ENCODE measurements at places on chromosomes 3 and 15.
A peak's percentile ranks its signal among the peaks of the same experiment; 100 is the strongest.

DNA sequence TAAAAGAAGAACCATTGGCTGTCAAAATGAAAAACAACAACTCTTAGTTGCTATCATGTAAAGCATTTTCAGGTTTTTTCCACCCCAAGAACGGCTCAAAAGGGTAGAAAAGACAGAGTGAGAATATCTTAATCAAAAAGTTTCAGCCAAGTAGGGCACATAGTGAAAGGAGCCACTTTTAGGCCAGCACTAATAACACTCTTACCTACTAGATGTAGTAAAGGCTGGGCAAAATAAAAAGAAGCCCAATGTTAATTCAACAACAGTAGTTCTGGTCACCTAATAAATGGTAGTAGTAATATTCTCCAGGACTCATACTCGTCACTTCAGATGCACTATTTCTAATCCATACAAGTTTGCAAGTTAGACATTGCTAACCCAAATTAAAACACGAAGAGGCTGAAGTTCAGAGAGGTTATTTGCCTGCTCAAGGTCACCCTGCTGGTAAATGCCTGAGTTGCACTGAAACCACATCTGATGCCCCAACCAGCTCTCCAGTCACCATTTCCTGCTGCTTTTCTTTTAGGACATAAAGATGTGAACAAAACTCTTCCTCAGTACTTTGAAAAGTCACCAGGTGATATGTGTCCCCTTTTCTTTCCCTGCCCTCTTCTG, 7.5 kb downstream of the GOLIM4 start:
- peak; percentile 49 for DNase-seq

DNA sequence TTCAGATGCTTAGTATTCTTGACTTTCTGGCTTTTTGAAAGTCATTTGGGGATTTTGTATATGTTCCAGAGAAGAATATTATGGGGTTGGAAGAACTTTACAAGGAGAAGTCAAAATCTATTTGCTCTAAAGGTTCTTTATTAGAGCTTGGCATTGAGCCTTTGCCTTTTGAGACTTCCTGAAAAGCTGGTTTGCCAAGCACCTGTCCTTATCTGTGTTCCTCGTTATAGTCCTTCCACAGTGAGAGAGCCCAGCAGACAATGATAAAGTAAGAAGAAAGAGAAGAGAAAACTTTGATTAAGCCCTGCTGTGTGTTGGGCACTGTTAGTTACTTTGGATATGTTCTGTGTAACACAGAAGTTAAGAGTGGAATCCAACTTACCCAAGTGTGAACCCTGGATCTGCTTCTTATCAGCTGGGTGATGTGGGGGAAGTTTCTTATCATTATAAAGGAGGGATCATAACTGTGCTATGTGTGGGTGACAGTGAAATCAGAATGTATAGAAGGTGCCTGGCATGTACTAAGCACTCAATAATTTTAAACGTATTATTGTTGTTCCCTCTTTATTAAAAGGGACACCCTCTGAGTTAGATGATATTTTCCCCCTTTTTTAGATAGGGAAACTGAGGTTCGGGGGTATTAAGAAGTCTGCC, 44.3 kb upstream of the POLR2M start:
- no peak for DNase-seq

DNA sequence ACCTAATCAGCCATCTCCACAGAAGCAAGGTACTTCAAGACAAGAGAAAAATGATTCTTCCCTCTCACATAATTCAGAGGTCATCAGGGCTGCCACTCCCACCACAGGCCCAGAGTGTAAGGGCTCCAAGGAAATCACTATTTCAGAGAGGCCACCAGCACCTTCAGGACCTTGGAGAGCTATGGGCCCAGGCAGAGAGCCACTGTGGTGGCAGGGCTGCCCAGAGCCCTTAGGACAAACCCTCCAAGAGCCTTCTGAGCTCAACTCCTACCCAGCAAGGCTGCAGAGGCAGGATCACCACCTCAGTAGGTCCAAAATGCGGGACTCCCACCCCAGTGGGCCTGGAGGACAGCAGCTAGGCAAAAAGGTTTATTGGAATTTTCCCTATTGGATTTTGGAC, 17.9 kb upstream of the FAN1 start:
- DNase-seq = peak; percentile 17

DNA sequence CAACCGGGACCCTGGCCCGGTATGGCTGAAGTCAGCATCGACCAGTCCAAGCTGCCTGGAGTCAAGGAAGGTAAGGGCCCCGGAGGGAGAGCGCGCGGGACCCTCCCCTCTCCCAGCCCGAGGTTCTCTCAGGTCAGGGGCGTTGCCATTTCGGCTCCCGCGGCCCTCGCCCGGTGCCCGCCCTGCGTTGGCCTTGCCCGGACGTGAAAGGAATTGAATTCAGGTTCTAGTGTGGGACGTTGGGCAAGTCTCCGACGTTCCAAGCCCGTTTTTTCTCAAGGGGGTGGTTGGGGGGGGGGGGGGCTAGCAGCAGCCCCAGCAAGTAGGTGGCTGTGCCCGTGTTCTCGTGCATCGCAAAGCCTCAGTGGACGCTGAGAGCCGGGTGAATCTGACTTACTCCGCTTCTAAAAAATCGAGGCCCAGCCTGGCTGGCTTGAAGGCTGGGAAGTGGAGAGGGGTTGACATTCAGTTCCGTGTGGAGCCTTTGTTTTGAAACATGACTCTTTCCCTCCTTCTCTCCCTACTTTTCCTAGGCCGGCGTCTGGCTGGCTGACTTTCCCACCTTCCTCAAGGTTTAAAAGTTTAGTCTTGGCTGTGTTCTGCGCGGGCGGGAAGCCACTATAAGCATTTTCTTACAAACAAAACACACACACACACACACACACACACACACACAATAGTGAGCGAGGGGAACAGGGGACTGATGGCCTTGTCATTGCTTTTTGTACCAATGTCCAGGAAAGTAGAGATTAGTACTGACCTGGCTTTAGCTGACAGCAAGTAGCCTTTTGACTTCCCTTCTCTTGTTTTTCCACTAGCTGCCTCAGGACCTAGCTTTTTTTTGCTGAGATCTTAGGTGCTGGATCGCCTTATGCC, at the start of gene UTS2B:
UTS2B (minus strand) TSS at position 873 of the 876 bp plus-strand sequence. CDS start 48,337 bp downstream, outside the sequence.
- DNase-seq = peak; percentile 55

- peak; percentile 19 for DNase-seq
Measured at GRCh38 chr3:35393901-35394799, 245.2 kb upstream of the ARPP21 start.

GRCh38 chr15:28100516-28101195, 1.5 kb upstream of the OCA2 start:
- DNase-seq = no peak

- DNase-seq = peak; percentile 39
Measured at GRCh38 chr3:66572938-66573710, 72.3 kb upstream of the LRIG1 start.

GRCh38 chr3:150449169-150449721, 41.1 kb downstream of the TSC22D2 start:
- peak; percentile 62 for DNase-seq

DNA sequence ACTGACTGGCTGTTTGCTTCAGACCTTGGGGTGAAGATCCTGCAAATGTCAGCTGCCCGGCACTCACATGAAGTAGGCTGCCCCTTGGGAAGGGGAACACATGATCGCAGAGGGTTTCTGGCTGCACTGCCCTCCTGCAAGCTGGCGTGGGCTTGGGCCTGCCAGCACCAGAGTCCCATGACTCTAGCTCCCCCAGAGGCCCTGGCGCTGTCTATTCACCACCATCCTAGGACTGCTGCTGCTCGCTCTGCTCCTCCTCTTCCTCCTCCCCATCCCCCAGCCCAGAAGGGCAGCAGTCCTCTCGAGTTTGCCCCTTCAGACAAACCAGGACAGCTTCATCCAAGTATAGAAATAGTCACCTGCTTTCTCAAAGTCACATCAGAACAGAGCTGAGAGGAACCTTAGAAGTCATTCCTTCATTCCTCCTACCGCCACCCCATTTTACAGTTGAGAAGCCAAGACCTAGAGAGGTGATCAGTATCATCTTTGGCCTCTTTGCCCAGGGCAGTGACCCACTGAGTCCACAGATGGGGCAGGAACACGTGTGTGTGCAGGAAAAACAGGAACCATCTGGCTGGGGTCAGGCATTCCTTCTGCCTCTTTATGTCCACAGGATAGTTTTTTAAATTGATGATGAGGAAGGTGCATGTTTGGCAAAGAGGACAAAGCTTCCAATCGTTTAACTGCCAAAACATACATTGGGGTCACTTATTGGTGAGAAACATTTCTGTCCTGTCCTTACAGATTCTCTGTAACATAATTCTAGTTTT, 13.2 kb downstream of the DPH3 start:
- DNase-seq = no peak

DNA sequence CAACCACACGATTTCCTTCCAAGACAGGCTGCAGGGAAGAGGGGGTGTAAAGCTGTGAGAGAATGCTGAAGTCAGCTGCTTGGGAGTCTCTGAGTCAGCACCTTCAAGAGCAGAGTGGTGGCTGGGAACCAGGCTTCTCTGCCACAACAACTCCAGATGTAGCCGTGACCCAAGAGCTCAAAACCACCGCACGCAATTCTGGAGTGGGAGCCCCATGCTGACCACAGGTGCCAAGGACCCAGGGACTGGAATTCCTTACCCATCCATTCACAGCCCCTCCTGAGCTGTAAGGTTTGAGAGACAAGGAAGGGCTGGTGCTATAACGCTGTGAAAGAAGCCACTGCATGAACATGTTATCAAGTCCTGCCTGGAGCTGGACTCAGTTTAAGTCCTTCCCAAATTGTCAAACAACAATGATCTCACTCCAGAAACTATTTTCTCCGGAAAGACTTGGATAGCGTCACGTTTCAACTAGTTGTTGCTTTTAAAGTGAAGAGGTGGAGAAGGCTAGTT, 61.4 kb downstream of the UMPS start:
- no peak for DNase-seq

GRCh38 chr3:124850633-124851032, 36.5 kb downstream of the ITGB5 start:
- DNase-seq = no peak

- DNase-seq = peak; percentile 41
Measured at GRCh38 chr3:51271172-51271571, 113.9 kb upstream of the MANF start.

- peak; percentile 69 for DNase-seq
Measured at GRCh38 chr15:98865397-98866339, 141.9 kb downstream of the PGPEP1L start.

GRCh38 chr15:26628879-26629529, 143.9 kb downstream of the GABRB3 start:
- no peak for DNase-seq

DNA sequence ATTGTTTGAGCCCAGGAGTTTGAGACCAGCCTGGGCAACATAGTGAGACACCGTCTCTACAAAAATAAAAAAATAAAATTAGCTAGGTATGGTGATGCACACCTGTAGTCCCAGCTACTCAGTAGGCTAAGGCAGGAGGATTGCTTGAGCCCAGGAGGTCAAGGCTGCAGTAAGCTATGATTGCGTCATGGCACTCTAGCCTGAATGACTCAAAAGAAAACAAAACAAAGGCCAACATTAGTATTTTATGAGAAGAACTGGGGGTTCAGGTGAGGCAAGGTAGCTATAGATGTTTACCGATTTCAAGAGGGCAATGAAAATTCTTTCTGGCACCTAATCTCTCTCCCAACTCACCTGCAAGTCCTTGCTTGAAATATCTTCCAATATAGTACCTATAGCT, 77.2 kb downstream of the GREM1 start:
- no peak for DNase-seq

DNA sequence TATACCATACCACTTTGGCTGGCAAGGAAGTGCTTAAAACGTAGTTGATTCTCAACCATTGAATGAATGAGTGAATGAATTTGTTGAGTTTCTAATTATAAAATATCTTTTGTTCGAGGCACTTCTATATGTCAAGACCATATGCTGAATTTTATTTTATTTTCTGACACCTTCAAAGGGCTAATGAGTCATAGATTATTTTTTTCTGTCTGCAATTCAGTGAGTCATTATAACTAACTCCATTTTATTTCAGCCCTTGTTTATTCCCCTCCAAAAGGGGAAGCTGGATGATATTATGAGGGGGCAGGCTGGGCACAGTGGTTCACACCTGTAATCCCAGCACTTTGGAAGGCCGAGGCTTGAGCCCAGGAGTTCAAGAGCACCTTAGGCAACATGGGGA, 142.4 kb downstream of the P2RY1 start:
- DNase-seq = no peak

GRCh38 chr15:76197703-76198455, 113.4 kb downstream of the ETFA start:
- no peak for DNase-seq
